MV-4-11 (cell line): ENCODE measurements at places on chromosomes 12 and 14.

DNA sequence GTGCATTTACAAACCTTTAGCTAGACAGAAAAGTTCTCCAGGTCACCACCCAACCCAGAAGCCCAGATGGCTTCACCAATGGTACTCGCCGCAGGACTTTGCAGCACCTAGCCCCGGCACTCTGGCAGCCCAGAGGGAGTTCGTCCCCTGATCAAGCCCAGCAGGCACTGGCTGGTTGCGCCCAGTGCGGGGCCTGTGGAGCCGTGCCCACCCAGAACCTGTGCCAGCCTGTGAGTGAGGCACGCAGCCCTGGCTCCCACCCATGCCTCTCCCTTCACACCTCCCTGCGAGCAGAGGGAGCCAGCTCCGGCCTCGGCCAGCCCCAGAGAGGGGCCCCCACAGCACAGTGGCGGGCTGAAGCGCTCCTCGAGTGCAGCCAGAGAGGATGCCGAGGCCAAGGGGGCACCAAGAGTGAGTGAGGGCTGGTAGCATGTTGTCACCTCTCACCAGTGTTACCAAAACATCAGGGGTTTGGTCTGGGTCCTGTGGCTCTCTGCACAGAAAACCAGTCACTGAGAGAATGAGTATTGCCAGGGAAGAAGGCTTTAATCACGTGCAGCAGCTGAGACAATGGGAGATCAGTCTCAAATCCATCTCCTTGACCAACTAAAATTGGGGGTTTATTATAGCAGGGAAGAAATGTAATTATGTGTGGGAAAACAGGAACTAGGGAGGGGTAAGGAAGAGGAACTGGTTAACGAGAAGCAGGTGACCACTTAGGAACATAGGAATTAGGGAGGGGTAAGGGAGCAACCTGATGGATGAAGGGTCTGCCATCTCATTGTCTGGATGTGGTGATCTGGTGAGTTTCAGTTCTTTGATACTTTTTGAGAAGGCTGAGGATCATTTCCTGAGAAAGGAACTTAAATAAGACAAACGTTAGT lies 151.3 kb downstream of the NUBPL start:
- peak; percentile 44 for DNase-seq

- peak; percentile 79 for DNase-seq
Observed at GRCh38 chr14:64671591-64671990, 32.6 kb upstream of the PLEKHG3 start.

DNA sequence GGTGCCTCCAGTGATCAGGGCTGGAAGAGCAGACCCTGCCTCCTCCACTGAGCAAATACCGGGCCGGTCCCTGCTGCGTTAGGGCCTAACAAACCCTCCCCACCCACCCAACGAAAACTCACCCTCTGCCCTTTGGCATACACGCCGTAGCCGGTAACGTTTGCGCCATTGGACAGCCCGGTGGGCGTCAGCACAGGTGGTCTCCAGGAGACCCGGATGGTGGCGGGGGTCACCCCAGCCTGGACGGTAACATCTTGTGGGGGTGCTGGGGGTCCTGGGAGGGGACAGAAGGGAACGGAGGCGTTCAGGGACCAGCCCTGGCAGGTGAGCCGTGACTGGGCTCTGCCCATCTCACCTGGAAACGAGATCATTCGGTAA lies 100.5 kb downstream of the PIWIL1 start:
- DNase-seq, result no peak

GRCh38 chr12:45615268-45615667 lies 114.2 kb upstream of the ARID2 start:
- DNase-seq, result peak; percentile 28
